ENCODE measurements at places on chromosomes 5 and 9. TPM values are rescaled to one million over a fixed set of nuclear protein-coding genes. Genes with fewer than 3 reads are reported as not detected.
A peak's percentile ranks its signal among the peaks of the same experiment; 100 is the strongest.

DNA sequence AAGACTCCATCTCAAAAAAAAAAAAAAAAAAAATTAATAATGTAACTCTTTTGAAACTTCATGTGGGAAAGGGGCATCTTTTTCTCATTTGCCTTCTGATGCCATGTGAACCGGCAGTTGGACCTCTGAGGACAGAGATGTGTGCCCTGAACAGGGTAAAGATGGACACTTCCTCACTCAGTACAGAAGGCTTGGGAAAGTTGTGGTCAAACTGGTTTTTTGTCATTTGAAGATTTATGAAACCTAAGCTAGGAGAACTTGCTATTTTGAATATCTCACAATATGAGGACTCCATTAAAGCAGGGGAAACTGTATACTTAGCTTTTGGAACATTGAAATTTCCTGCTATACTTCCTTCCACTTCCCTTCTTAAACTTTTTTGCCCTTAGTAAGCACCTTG, 147.5 kb upstream of the ALDH1B1 start:
- H3K27me3 ChIP-seq, result peaks cover 2% of the 10 kb centered on the region
- no peaks in the 10 kb centered on the region for H3K4me1 ChIP-seq
- DNase-seq, result no peak

GRCh38 chr5:179265514-179266290, 79.6 kb downstream of the ADAMTS2 start:
- no peaks in the 10 kb centered on the region for H3K4me1 ChIP-seq
- no peak for DNase-seq
- H3K36me3 ChIP-seq, result no peaks in the 10 kb centered on the region
- no peak overlapping the region for H3K4me3 ChIP-seq

GRCh38 chr5:1004461-1005248, 3.9 kb upstream of the NKD2 start:
- H3K4me1 ChIP-seq, result peaks cover 21% of the 10 kb centered on the region
- peaks cover 22% of the 10 kb centered on the region for H3K27me3 ChIP-seq
- peak; percentile 74 for DNase-seq
- H3K36me3 ChIP-seq, result no peaks in the 10 kb centered on the region
- H3K27ac ChIP-seq, result no peak overlapping the region

GRCh38 chr9:15377625-15378540, 44.8 kb upstream of the SNAPC3 start:
- H3K4me3 ChIP-seq, result no peak overlapping the region
- H3K27me3 ChIP-seq, result peaks cover 2% of the 10 kb centered on the region
- H3K27ac ChIP-seq, result no peak overlapping the region

Gene PRPF4
- 53.1 TPM for total RNA-seq

Data from activated CD4-positive, alpha-beta T cell treated with anti-CD3 and anti-CD28 coated beads for 36 hours (primary cell).